ENCODE measurements at places on chromosomes 1 and 21.

DNA sequence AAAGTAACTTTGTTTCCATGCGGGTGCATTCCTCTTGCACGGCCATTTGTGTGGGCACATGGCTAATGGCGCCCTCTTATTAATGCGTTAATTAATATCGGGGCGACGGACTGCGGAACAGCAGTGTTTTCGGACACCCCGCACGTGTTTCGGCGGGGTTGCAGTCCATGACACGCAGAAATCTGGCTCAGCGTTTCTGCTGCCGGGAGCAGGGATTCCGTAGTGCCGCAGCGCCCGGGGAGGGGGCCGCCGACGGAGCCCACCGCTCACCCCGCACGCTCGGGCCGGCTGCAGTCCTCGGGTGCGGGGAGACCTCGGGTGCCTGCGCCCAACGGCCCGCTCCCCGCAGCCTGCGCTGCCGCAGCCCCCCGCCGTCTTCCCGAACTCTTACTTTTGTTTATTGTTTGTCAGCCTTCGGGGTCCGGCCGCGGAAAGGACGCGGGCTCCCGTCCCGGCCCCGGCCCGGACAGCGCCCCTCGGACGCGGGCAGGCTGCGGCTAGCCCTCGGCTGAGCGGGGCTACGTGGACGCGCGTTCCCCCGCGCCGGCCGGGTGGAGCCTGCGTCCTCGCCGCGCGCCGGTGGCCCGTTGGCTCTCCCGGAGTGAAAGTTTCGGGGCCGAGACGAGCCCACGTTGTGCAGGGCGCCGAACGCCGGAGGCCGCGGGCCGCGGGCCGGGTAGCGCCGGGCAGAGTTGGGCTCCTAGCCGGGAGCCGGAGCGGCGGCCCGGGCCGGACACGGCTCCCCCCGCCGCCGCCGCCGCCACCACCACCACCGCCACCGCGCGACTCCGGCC, 849 bp downstream of the NFIA start:
- peak; percentile 22 for DNase-seq

DNA sequence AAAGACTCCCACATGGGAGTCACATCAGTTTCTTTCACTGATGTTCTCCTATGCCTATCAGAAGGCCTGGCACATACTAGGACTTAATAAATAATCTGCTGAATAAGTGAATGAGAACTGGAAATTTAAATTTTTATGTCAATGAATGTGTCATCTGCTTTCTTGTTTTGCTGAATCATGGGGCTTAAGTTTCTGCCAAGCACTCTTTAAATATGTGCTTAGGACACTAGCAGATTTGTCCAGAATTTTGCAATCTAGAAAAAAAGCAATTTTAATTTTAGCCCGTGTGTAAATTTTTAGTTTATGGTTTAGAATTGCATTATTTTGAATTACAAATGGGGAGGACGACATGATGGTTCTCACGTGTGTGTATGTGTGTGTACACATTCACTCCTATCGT, 803.1 kb downstream of the USP25 start:
- no peak for DNase-seq

DNA sequence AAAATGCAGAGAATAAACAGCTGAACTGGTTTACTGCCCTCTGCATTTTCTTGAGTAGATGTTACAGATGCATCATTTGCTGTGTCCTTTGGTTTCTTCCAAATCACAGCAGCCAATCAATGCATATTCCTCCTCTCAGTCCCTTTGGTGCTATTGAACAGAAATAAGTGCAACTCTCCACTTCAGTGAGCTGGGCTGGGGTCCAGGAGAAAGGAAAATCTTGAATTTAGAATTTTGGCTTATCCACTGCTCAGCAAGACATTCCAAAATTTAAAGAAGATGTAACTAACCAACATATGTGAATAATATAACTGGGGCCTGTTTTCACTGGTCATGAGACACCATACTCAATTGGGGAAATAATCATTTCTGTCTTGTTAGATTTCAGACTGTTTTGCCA, 39.2 kb downstream of the PRMT6 start:
- DNase-seq = no peak

DNA sequence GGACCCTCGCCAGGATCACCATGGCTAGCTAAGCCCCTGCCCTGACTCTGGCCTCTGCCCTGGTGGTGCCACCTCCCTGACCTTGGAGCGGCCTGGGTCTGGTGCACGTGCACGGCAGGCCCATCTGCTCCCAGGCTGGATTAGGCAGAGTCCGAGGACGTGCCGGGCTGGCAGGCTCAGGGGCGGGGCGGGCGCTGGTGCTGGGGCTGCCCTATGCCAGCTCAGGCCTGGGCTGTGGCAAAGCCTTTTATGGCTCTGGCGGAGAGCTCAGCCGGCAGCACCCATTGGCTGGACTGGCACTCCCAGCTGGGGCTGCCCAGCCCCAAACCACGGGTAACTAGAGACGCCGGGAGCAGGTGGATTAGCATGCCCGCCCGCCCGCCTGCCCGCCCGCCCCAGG, 17.1 kb upstream of the EDN2 start:
- DNase-seq = no peak

DNA sequence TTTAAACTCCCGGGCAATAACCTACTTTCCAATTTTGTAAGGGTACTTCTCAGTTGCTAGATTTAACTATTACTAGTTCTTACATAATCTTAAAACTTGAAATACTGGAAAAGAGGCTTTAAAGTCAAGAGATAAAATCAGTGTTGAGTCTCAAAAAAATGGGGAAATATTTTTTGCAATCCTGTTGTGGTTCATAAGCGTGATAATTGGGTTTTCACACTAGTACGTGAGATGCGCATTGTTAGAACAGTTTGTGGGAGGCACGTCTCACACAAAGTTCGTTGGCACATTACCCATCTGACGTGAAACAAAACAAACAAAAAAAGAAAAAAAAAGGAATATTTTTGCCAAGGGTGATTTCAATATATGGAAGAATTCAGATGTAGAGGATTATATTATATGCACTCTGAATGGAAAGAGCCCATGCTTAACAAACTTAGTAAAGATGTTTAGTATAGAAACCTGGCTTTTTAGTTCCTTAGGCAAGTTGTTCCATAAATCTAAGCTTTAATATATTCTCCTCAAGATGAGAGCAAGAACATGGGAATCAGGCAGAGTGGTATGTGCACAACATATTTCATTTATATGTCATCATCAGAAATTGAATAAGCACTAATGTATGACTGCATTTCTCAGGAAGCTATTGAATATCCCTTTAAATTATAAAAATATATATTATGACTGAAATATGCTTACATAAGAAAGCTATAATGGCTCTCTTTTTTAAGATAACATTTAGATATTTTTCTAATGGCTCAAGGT, 73.9 kb upstream of the TNFSF4 start:
- DNase-seq = no peak

- DNase-seq = no peak
These were observed 2.5 kb upstream of the RCSD1 start for GRCh38 chr1:167627615-167627864.

- DNase-seq = no peak
These were observed 1891.2 kb downstream of the NCAM2 start for GRCh38 chr21:22889445-22889844.

GRCh38 chr1:158283965-158284364, 5.8 kb upstream of the CD1C start:
- no peak for DNase-seq

DNA sequence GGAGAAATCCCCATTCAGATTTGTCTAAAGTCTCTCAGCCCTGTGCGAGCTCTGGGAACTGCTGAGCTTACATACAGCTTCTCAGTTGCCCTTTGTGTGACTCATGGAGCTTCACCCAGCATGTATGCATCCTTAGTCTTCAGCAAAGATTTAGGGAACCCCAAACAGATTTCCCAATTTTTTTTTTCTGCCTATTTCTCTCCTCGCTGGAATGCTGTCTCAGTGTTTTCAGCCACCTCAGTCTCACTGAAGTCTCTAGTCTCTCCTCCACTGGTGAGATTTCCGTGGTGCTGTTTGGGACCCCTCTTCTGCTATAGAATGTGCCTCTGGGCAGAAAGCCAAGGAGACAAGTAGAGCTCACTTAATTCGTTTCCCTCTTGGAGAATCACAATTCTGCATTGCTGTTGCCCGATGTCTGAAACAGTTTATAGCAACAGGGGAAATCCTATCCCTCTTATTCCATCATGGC, 28.1 kb upstream of the TXLNA start:
- DNase-seq = no peak

DNA sequence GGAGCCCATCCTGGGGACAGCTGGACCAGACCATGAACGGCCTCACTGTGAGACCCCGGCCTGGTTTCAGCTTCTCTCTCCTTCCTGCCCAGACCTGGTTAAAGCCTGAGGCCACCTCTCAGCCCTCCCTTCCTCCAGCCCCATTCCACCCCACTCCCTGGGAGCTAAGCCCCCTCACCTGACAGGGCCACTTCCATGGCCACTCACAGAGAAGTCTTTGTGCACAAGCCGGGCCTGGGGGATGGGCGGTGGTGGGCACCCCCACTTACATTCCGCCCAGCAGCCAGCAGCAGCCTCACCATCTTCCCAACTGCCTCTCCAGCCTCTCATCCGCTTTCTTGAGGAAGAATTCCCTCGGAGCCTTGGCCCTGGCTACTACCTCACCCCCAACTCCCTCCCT, 40.4 kb downstream of the RHBG start:
- no peak for DNase-seq

GRCh38 chr21:38718481-38718880, 87.2 kb upstream of the ETS2 start:
- no peak for DNase-seq

DNA sequence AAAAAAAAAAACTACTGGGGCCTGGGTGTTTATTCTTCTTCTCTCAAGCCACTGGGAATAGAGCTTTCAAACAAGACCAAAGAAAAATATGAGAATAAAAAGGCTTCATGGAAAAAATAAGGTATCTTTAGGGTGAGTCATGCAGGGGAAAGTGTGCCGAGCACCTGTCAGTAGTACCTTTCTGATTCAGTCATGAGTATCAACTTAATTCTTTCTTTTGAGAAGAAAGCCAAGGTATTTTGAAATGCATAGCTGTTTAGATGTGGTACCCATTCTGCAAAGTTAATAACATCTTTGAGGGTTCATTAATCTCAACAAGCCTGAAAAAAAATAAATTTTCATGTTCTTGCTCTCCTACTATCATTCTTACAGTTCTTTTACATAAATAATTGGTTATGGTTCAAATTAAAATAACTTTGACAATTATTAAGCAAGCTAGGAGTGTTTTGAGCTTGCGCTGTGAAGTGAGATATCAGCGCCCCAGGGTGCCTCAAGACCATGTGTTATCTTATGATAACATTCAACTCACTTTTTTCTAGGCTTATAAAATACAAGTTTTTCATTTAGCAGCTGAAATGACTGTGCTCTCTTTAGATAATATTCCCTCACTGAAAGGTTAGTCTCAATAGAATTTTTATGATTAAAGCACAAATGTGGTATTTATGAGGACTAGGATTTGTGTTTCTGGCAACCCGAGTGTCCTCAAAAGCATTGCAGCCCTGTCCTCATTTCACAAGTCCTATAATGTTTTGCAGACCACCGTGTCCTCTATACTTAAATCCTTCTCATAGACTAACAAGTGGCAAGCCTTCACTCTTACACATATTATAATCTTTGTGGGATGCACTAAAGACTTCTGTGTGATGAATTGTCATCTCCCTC, 138.6 kb downstream of the SLC44A5 start:
- DNase-seq = no peak

DNA sequence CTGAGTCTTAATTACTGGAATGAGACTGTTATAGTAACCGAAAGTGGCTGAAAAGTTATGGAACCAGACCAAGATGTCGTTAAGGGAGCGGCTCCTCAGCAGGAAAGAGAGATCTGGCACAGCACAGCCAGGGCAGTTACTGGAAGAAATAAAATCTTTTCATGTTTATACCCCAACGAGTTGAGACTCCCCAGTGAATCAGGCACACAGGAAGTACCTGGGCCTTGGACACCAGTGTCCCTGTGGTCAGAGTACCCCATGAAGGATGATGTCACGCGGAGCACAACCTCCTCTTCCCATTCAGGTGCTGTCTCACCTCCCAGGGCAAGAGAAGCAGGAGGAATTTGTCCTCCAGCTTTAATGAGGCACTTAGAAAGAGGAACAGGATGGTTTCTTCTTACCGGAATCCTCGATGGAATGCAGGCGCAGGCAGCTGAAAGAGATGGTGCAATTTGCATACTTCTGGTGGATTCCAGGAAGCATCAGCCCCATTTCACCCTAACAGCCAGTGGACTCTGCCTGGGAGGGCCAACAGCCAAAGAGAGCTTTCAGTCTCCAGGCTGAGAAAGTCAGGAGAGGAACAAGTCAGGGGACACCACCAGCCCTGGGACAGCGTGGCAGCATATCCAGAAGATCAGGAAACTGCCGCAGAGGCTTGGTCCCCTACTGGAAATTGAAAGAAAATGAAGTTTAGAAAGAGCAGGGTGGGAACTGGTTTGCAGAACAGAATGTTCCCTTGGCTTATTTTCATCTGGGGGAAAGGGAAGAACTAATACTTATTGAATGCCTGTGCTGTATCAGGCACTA, 35.9 kb upstream of the CTTNBP2NL start:
- no peak for DNase-seq

GRCh38 chr1:11143907-11144306, 44.2 kb upstream of the EXOSC10 start:
- no peak for DNase-seq

DNA sequence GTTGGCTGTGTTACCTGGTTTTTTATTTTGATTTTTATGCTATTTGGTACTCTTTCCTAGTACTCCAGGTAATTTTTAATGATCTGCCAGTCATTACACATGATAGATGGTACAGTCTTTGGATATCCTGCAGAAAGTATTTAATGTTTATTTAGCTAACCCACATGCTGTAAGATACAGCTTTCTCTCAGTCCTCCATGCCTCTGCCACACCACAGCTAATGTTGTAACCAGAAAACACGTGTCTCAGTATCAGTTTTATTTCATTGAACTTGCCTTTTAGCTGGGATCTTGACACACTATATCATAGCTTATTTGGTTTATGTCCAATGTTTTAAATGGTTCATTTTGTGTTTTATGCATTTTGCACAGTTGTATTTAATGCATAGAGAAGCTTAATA, 1648.4 kb downstream of the KCNT2 start:
- no peak for DNase-seq

GRCh38 chr1:156155756-156156510, 2.5 kb downstream of the SEMA4A start:
- DNase-seq = no peak

DNA sequence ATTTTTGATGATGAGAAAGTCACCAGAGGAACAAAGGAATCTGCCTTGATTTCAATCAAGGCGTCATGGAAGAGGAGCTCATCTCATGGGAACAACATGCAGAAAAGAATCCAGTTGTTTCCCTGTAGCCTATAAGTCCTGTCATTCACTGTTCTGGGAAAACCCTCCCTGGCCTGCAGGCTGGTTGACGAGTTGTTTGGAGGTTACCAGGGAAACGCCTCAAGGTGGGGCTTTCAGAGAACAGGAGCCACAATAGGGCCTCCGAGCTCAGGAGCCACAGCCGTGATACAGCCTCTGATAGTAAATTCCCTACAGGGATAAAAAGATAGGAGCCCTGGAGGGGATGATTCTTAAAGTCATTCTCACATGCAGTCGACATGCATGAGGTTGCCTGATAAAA, 135.2 kb downstream of the PSMG1 start:
- no peak for DNase-seq

- no peak for DNase-seq
These were observed 22.7 kb downstream of the MAB21L3 start for GRCh38 chr1:116133696-116134475.

All from nucleus accumbens (tissue), 56 donors.